ENCODE measurements at places on chromosomes 2 and 18. TPM values are rescaled to one million over a fixed set of nuclear protein-coding genes. Genes with fewer than 3 reads are reported as not detected.

Gene CRYBA2
- total RNA-seq = not detected

Gene SH3BP4
- 73.6 TPM for total RNA-seq

Gene PROKR1
- total RNA-seq = not detected

Gene COL4A3
- 2.9 TPM for total RNA-seq

Gene ZNF892
- total RNA-seq = 3.7 TPM

Gene COPS8
- total RNA-seq = 88.8 TPM

Gene NCL
- total RNA-seq = 189 TPM

Gene KCNIP3
- total RNA-seq = 15.1 TPM

- no peak for DNase-seq
- no peaks in the 10 kb centered on the region for H3K36me3 ChIP-seq
- H3K27me3 ChIP-seq = no peaks in the 10 kb centered on the region
- no peaks in the 10 kb centered on the region for H3K4me1 ChIP-seq
Observed at GRCh38 chr2:101901241-101901640, 90.5 kb upstream of the IL1R2 start.

- H3K4me3 ChIP-seq = peak overlapping the region; percentile 63
- peaks cover 10% of the 10 kb centered on the region for H3K4me1 ChIP-seq
- peak; percentile 25 for DNase-seq
- H3K27me3 ChIP-seq = no peaks in the 10 kb centered on the region
Observed at GRCh38 chr18:13381331-13381730, 162.8 kb downstream of the LDLRAD4 start.

- H3K36me3 ChIP-seq = no peaks in the 10 kb centered on the region
- H3K4me3 ChIP-seq = no peak overlapping the region
- DNase-seq = no peak
- H3K27me3 ChIP-seq = no peaks in the 10 kb centered on the region
- no peaks in the 10 kb centered on the region for H3K4me1 ChIP-seq
- no peak overlapping the region for H3K27ac ChIP-seq
Observed at GRCh38 chr2:215032153-215032552, 106.3 kb downstream of the ABCA12 start.

DNA sequence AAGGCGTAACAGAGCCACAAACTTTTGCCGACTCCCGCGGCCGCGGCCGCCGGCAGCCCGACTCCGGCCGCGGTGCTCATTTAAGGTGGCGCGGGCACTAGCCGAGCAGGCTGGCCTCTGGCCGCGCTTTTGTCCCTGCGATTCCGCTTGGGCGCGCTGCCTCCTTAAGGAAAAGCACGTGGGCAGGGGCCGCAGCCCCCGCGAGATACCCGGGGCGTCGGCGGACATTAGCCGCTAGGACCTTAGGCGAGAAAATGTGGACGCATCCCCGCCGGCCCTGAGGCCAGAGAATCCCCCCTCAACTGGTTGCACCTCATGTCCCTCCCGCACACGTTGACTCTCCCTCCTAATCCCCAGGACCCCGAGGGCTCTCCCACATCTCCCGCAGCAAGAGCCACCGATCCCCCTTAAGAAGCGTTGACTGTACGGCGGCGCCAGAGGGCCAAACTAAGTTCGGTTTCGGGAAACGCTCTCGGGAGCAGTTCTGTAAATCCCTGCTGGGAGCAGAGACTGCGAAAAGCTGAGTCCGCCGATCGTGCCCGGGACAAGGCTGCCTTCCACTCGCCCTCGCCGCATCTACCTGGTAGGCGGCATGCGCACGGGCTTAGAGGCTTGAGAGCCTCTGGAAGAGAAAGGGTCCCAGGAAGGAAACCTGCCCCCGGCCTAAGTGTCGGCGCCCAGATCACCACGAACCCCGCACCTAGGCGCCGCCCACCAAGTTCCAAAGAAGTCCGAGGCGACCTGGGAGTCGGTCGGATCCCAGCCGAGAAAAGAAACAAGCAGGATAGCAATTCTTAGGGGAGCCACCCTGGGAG, 1.8 kb upstream of the SATB2 start:
- peaks cover 10% of the 10 kb centered on the region for H3K4me1 ChIP-seq
- DNase-seq = peak; percentile 70
- H3K36me3 ChIP-seq = no peaks in the 10 kb centered on the region
- H3K27me3 ChIP-seq = peaks cover 79% of the 10 kb centered on the region
- H3K27ac ChIP-seq = peak overlapping the region; percentile 15

DNA sequence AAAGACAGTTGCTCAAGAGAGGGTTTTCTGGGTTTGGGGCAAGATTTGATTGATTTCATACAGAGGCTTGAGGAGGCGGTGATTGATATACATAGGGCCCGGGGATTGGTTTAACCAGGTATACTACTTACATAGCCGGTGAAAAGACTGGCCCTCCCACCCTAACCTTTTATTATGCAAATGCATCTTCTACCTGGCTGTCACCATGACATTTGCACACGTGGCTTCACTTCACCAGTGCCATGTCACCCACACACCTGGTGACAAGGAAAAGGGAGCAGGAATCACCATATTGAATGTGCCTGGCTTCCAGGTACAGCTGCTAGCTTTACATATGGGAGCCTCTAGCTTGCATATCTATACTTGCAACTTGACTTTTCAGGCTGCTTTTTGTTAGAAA, 9.7 kb downstream of the ERMN start:
- H3K27ac ChIP-seq = no peak overlapping the region
- no peaks in the 10 kb centered on the region for H3K4me1 ChIP-seq
- DNase-seq = no peak
- H3K4me3 ChIP-seq = no peak overlapping the region

DNA sequence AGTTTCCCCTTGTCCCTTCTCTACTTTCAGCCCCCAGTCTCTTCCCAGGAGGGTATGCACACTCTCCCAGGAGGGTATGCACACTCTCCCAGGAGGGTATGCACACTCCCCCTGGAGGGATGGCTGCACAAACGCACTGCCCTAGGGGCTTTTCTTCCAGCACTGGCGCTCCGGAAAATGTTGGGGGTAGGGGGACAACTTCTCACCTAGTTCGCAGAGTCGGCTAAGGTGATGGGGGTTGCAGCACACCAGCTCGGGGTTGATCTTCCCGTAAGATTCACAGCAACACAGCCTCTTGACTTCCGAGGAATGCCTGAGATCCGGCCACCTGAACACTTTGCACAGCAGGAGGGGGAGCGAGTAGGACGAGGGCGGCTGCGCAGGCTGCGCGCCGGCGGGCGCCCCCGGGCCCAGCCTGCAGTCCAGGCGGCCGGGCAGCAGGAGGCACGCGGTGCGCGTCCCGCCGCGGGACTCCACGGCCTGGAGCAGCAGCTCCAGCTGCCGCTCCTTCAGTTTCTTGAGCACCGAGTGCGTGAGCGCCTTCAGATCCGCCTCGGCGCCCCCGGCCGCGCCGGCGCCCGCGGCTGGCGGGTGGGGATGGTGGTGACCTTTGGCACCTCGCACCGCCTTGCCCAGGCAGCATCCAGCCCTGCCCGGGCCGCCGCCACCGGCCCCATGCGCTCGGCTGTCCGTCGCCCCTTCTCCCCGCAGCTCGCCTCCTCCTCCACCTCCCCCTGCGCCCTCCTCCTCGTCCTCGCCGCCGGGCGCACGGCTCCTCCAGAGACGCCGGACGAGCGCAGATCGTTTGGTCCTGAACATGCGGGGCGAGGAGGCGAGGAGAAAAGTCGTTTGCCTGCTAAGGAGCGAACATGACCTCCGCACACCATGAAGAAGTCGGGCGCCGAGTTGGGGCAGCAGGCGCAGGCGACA, 894 bp downstream of the SMAD7 start:
- H3K4me1 ChIP-seq = peaks cover 11% of the 10 kb centered on the region
- no peaks in the 10 kb centered on the region for H3K27me3 ChIP-seq
- H3K27ac ChIP-seq = peak overlapping the region; percentile 99

DNA sequence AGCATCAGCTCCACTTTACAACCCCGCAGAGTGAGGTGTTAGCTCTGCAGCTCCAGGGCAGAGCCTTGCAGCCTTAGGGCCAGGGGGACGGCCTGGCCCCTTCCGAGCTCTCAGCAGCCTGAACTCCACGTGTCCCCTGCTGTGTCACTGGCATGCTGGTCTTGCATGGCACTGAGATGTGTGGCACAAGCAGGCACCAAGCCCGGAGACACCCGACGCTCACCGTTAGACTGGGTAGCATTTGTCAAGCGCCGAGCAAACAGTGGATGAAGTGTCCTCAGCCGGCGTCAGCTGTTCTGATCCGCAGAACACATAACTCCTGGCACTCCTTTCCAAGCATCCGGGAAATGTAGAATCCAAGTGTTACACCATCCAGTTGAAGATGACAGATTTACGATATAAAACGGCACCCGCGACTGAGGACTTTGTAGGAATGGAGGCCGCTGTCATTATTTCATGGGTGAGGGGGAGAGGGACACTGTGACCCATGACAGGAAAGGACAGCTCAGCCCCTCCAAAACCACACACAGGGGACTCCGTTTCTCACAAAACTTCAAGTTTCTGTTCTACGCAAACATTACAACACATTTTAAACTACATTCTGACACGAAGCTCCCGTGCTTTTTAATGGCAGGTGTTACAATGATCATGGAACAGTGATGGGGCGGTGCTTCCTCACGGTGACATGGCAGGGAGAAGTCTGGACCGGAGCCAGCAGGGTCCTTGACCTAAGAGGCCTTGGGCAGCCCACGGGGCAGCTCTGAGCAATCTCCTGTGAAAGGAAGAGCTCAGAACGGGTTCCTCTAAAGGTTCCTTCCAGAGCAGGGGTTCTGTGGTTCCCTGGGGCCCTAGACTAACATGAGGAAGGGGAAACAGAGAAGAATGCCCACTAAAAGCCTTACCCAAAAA, 89.4 kb downstream of the HDAC4 start:
- H3K27ac ChIP-seq = no peak overlapping the region
- H3K27me3 ChIP-seq = no peaks in the 10 kb centered on the region
- no peak overlapping the region for H3K4me3 ChIP-seq
- H3K4me1 ChIP-seq = no peaks in the 10 kb centered on the region

- no peak for DNase-seq
- H3K36me3 ChIP-seq = no peaks in the 10 kb centered on the region
- H3K27me3 ChIP-seq = no peaks in the 10 kb centered on the region
Observed at GRCh38 chr2:49933711-49934110, 779.4 kb upstream of the FSHR start.

- DNase-seq = no peak
- H3K4me3 ChIP-seq = no peak overlapping the region
- no peaks in the 10 kb centered on the region for H3K4me1 ChIP-seq
- no peaks in the 10 kb centered on the region for H3K27me3 ChIP-seq
Observed at GRCh38 chr2:120250640-120251039, 2.0 kb upstream of the RALB start.

- DNase-seq = no peak
- H3K4me1 ChIP-seq = no peaks in the 10 kb centered on the region
- no peaks in the 10 kb centered on the region for H3K27me3 ChIP-seq
- no peaks in the 10 kb centered on the region for H3K36me3 ChIP-seq
- H3K4me3 ChIP-seq = no peak overlapping the region
Observed at GRCh38 chr2:135818937-135819610, 17.9 kb downstream of the LCT start.

DNA sequence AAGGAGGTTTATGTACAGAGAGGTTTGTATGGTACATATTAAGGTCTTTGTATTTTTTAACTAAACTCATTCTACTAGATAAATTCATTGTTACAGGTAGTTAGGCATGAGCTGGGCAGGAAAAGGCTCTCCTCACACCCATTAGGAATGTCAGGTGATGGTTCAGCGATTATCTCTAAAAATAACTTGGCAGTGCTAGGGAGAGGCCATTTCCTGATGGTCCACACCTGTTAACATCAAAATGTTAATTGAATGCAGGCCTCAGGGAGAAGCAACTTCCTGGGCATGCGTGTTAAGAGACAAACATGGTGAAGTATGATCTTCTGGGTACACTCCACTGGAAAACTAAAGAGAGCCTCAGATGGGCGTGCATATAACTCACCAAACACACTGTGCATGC, 73.6 kb downstream of the ARL6IP6 start:
- H3K36me3 ChIP-seq = no peaks in the 10 kb centered on the region
- no peak overlapping the region for H3K4me3 ChIP-seq
- no peak for DNase-seq
- H3K27me3 ChIP-seq = no peaks in the 10 kb centered on the region

- DNase-seq = no peak
- peak overlapping the region; percentile 93 for H3K4me3 ChIP-seq
- peak overlapping the region; percentile 100 for H3K27ac ChIP-seq
- no peaks in the 10 kb centered on the region for H3K4me1 ChIP-seq
Observed at GRCh38 chr2:28751956-28752630, 463 bp downstream of the PPP1CB start.

GRCh38 chr18:12811191-12811950, 72.7 kb downstream of the PTPN2 start:
- DNase-seq = no peak
- H3K27ac ChIP-seq = no peak overlapping the region
- no peak overlapping the region for H3K4me3 ChIP-seq
- H3K4me1 ChIP-seq = no peaks in the 10 kb centered on the region

DNA sequence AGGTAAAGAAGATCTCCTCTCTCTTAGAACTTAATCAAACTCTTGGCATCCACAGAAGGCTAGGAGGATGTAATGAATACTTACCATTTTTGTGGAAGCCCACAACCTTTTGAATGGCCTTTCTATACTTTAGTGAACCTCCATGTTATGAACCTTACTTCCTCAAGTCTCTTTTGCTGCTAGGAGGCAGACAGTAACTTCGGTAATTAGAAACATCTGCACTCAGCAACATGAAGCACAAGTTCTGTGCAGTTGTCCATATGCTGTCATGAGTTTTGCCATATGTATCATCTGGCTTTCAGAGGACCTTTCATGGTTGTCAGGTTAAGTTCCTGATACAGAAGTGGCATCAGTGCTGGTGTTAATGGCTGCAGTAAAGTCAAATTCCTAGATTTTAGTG, 50.4 kb downstream of the PDK1 start:
- no peak overlapping the region for H3K4me3 ChIP-seq
- no peak for DNase-seq
- H3K27ac ChIP-seq = no peak overlapping the region
- no peaks in the 10 kb centered on the region for H3K36me3 ChIP-seq
- H3K4me1 ChIP-seq = no peaks in the 10 kb centered on the region
- no peaks in the 10 kb centered on the region for H3K27me3 ChIP-seq

DNA sequence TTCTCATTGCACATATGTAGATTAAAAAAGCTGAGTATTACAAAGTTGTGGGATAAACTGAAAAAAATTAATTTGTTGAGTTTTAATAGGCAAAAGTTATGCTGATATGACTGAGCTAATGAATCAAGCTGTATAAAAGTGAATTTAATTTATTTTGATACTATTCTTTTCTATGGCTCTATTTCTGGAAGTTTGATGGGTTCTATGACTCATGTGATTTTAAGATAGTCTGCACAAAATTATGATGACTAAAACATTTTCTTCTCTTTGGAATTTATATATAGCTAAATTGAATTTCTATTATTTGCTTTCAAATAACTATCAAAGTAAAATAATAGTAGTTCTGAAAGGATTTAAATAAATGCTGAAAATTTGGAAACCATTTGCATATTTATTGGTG, 71.0 kb upstream of the MMADHC start:
- no peak for DNase-seq
- H3K27me3 ChIP-seq = no peaks in the 10 kb centered on the region
- no peaks in the 10 kb centered on the region for H3K4me1 ChIP-seq
- H3K36me3 ChIP-seq = no peaks in the 10 kb centered on the region
- H3K4me3 ChIP-seq = no peak overlapping the region
- no peak overlapping the region for H3K27ac ChIP-seq
